ENCODE measurements at places on chromosomes 11 and 22.

DNA sequence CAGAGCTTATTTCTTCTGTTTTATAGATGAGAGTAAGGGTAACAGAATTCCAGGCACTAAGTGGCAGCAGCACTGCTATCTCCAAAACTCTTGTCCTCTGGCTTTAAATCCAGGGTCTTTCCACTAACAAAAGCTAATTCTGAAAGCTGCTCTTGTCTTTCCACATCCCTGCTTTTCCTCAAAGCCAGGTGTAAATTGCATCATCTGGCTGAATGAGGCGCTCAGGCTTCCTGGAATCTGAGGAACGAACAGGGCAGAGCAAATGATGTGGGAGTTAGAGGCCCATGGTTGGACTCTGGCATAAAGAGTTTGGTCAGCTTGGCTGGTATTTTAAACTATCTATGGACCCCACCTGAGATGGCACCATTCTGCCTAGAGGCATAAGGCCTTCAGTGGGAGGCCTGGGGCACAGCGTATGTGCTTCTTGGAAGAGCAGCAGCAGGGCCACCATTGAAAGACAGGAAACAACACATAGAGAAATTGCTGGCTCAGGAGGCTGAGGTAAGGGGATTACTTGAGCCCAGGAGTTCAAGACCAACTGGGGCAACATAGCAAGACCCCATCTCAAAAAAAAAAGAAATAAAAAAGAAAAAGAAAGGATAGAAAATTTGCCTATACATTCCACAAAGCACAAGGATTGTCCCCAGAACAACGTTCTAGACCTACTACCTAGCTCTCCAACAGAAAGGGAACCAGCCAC, 1.9 kb downstream of the KCNJ5 start:
- DNase-seq = no peak

DNA sequence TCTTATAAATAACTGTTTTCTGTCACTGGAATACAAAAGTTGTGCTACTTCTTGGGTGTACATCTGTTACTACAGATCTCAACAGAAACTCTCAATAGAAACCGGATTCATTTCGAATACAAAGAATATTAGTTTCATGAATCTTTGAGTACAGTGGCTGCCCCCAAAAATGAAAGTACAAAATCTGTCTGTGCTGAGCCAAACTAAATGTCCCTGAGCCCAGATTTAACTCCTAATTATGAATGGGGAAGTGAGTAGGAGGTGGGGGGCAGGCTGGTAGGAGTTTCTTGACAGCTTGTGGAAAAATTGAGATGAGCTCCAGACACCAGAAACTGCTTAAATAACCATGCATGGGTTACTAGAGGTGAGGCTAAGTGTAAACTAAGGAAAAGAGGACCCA, 41.6 kb downstream of the PITPNB start:
- DNase-seq = no peak

DNA sequence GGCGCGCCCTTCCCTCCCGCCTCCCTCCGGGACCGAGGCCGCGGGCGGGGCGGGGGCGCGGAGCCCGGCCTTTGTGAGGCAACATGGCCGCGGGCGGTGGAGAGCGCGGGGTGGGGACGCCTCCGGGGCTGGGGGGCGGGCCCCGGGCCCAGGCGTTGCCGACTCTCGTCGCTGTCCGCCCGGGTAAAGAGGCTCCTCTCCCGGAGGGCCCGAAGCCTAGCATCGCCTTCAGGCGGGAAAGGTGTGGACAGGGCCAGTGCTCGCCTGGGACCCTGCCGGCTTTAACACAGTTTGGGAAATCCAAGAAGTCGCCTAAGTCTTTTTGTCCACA, 369 bp downstream of the DGCR8 start:
- DNase-seq = peak; percentile 60

GRCh38 chr11:43366677-43367076, 8.0 kb downstream of the TTC17 start:
- DNase-seq = no peak

DNA sequence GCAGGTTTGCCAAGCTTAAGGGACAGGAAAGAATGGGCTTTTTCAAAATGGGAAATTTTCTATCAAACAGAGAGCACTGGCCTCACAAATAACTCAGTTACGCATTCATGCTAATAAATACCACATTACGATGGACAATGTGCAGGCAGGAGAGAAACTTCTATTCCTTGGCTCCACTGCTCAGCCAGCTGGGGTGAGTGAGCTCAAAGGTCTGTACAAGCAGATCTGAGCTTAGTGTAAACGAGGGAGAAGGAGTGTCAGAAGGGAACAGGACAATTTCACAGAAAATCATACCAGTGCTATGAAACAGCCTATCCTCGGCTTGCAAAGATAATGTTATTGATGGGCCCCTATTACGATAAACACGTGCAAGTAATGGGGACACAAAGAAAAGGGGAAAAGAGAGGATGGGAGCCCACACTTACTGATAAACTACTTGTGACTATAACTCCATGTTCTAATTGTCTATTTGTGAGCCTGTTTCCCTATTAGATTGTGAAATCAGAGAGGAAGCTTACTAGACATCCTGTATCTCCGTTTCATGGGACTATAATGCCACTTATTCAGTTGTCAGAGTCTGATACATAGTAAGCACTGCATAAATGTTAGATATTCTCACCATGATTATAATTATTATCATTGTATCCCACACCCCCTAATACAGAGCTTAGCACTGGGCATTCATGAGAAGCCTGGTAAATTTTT, 46.3 kb downstream of the AMOTL1 start:
- DNase-seq = no peak

DNA sequence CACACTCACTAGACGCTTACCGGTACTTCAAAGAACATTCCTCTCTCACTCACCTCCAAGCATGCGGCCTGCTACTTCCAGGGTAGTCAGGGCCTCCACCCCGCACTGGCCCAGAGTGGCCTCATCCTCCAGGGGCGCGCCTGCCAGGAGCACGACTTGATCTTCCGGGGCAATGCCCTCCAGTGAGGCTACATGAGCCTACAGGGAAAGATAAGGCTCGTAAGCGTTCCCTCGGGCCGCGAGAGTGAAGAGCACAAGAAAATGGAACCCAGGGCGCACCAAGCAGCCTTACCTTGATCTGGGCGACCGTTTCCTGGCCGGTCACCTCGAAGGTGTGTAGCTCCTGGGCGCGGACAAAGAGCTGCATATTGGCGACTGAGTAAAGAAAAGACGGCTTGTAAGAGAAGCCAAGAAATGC, 478 bp downstream of the FAU start:
- no peak for DNase-seq

GRCh38 chr11:73260127-73260457, 12.0 kb upstream of the P2RY6 start:
- no peak for DNase-seq

GRCh38 chr22:22882033-22882717, 5.4 kb upstream of the IGLL5 start:
- no peak for DNase-seq
